ENCODE measurements at places on chromosomes 6 and 20. TPM values are rescaled to one million over a fixed set of nuclear protein-coding genes. Genes with fewer than 3 reads are reported as not detected.

DNA sequence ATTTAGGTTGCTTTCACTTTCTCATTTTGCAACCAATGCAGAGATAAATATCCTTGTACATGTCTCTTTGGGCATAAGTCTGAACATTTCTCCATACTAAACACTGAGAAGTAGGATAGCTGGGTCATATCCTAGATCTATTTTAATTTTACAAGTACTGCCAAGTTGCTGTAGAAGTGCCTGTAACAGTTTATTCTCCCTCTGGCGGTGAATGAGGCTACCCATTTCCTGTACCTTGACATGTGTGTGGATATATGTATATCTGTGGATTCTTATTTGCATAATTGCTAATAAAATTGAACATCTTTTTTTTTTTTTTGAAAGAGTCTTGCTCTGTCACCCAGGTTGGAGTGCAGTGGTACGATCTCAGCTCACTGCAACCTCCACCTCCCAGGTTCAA lies 48.0 kb upstream of the PNRC1 start:
- peaks cover 36% of the 10 kb centered on the region for H3K4me1 ChIP-seq
- H3K36me3 ChIP-seq, result no peaks in the 10 kb centered on the region
- H3K27me3 ChIP-seq, result no peaks in the 10 kb centered on the region
- H3K4me3 ChIP-seq, result no peak overlapping the region
- H3K27ac ChIP-seq, result no peak overlapping the region

Gene POU3F2
- not detected for total RNA-seq

Gene KCNK16
- total RNA-seq, result not detected

DNA sequence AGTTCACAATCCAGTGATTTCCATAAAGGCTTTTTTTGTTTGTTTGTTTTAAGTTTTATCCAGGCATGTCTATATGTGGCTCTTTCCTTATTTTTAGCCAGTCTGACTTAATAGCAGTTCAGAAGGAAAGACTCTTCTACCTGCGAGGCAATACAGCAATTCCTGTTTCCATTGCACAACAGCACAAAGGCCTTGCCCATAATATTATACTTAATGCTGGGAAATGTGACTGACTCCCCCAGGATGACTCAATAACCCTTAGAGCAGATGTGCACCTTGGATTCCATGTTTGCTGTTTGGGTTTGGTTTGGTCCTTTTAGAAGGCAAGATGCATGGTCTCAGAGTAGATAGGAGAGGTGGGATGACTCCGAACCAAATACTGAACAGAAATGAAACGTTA lies 184.1 kb downstream of the MTFR2 start:
- H3K27ac ChIP-seq, result no peak overlapping the region
- no peaks in the 10 kb centered on the region for H3K27me3 ChIP-seq
- no peak for DNase-seq
- no peak overlapping the region for H3K4me3 ChIP-seq

DNA sequence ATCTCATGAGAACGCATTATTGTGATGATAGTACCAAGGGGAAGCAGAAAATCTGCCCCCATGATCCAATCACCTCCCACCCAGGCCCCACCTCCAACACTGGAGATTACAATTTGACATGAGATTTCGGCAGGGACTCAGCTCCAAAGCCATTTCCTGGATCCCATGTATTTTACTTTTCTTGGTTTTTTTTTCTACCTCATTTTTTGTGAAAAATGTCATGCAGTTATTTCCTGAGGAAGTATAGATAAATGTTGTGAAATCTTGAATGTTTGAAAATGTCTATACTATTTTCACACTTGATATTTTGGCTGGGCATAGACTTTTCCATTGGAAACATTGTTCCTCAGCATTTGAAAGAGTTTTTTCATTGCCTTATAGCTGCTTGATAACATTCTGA lies 9.1 kb upstream of the BRPF3 start:
- no peaks in the 10 kb centered on the region for H3K4me1 ChIP-seq
- H3K36me3 ChIP-seq, result no peaks in the 10 kb centered on the region
- H3K27ac ChIP-seq, result no peak overlapping the region

- no peaks in the 10 kb centered on the region for H3K36me3 ChIP-seq
- H3K4me1 ChIP-seq, result no peaks in the 10 kb centered on the region
- H3K4me3 ChIP-seq, result no peak overlapping the region
- no peak for DNase-seq
- H3K27me3 ChIP-seq, result no peaks in the 10 kb centered on the region
Measured at GRCh38 chr6:168206186-168206585, 113.4 kb downstream of the DACT2 start.

Gene DEFB132
- total RNA-seq, result not detected

Gene MUC21
- total RNA-seq, result not detected

- H3K4me1 ChIP-seq, result no peaks in the 10 kb centered on the region
- H3K4me3 ChIP-seq, result no peak overlapping the region
- no peaks in the 10 kb centered on the region for H3K27me3 ChIP-seq
- no peak for DNase-seq
- no peaks in the 10 kb centered on the region for H3K36me3 ChIP-seq
- no peak overlapping the region for H3K27ac ChIP-seq
Measured at GRCh38 chr6:47276377-47276776, 33.3 kb downstream of the TNFRSF21 start.

DNA sequence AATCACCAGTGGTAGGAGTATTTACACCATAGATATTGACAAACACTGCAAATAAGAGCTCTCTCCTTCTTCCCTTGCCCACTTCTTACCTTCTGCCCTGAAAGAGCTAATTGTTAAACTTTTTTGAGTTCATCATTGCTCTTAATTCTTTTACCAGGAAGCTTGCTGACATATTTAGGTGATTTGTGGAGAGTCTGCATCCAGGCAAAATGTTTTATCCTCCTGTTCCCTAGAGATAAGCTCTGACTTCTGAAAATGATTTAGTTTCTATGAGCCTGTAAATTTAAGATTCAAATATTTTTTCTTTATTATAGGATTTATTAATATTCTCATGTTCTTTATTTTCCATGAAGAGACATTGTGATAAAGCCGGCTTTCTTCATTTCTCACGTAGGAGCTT lies 81.5 kb downstream of the ADGRB3 start:
- H3K27ac ChIP-seq, result no peak overlapping the region
- no peaks in the 10 kb centered on the region for H3K4me1 ChIP-seq
- DNase-seq, result no peak
- H3K4me3 ChIP-seq, result no peak overlapping the region

DNA sequence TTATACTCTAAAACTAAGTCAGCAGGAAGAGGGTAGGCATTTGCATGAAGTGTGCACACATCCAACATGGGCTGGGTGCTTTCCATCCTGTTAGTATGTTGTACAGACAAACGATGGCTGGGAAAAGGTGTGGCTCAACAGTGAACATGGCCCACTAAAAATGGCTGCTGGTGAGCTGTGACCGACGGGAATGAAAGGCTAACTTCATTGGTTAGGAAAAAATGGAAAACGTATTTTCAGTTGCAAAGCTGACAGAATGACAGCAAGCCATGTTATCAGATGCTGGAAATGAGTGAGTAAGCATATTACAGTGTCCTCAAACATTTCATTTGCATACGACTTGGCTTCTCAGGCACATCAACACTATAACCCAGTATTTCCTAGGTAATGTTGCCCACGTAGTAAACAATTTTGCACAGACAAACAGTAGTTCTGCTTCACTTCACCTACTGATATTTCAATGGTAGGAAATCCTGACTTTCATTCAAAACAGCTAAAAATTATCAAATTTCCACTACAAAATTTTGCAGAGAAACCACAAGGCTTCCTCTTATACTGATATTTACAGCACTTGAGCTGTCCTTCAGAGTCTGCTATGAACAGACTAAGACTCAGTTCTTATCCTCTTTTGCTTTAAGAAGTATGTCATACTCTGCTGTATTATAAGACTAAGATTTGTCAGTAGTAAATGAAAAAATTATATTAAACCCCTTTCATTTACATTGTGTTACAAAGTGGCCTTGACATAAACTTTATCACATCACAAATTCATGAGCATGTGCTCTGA lies 98.9 kb downstream of the IRF4 start:
- H3K4me3 ChIP-seq, result no peak overlapping the region
- H3K4me1 ChIP-seq, result no peaks in the 10 kb centered on the region
- peaks cover 22% of the 10 kb centered on the region for H3K36me3 ChIP-seq
- no peaks in the 10 kb centered on the region for H3K27me3 ChIP-seq
- H3K27ac ChIP-seq, result no peak overlapping the region

DNA sequence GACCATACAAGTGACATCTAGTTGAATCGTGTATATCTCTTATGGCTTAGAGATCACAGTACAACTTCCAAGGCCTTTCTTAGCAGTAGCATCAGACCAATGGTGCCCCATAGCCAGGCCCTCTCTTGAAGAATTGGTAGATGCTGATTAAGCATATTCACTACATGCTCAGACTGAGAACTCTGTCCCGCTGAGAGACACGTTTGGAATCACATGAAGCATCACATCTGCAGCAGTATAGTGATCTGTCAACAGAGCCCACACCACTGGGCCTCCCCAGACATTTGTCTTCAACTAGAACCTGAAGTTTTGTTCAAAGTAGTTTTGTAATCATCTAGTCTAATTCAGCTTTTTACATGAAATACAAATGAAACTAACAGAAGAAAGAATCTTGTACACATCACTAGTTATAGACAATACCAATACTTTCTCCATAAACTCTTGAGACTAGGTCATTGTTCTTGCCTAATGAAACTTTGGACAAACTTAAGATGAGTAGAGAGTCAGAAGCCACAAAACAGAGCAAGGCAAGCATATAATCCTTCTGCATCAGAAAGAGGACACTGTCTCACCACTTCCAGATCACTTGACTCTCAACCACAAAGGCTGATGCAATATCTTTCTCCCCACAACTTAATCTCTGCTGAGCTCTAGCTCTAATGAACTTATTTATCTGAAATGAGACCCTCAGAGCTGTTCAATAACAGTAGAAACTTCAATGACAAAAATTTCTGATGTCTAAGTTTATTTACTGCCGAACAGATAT lies 182.7 kb downstream of the TBX18 start:
- no peaks in the 10 kb centered on the region for H3K27me3 ChIP-seq
- no peak for DNase-seq
- H3K36me3 ChIP-seq, result no peaks in the 10 kb centered on the region
- no peak overlapping the region for H3K4me3 ChIP-seq
- H3K27ac ChIP-seq, result no peak overlapping the region
- no peaks in the 10 kb centered on the region for H3K4me1 ChIP-seq
